Right atrium auricular region (tissue), 2 donors: ENCODE measurements at places on chromosomes 2 and 18. TPM values are rescaled to one million over a fixed set of nuclear protein-coding genes. Genes with fewer than 3 reads are reported as not detected.

ANXA4 gene
- 12.7 TPM for total RNA-seq

DNA sequence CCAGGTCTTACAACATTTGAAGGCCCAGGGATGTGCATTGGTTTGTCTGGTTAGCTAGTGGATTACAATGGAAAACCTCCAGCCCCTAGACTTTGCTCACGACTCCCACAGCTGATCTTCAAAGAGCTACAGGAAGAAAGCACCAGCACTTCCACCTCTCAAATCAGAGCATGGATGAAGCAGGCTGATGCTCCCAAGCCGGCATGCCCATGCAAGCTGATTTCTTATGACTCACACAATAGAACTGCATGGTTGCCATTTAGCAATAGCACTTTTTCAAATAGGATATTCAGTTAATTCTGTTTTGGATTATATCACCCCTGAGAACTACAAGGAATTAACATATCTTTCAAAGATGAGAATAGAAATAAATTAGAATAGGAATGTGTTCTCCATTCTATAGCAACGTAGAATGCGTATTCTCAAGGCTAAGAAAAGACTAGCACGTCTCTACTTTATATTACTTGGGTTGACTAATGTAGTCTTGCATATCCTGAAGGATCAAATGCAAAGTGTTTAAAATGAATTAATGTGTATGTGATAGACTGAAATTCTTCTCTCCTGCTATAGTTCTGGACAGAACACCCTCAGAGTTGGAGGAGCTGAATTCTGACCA, 292.4 kb downstream of the TRIB2 start:
- H3K36me3 ChIP-seq = no peaks in the 10 kb centered on the region
- DNase-seq = no peak
- no peak overlapping the region for H3K27ac ChIP-seq
- H3K27me3 ChIP-seq = no peaks in the 10 kb centered on the region

SPATA3 gene
- total RNA-seq = not detected

- peak overlapping the region; percentile 74 for H3K27ac ChIP-seq
- no peak for DNase-seq
- no peaks in the 10 kb centered on the region for H3K27me3 ChIP-seq
- H3K36me3 ChIP-seq = no peaks in the 10 kb centered on the region
Measured at GRCh38 chr18:55508651-55509050, 79.3 kb downstream of the TCF4 start.

GRCh38 chr2:42859006-42859552, 66.7 kb upstream of the HAAO start:
- no peak overlapping the region for H3K4me3 ChIP-seq
- no peaks in the 10 kb centered on the region for H3K36me3 ChIP-seq
- H3K27ac ChIP-seq = no peak overlapping the region
- DNase-seq = no peak

RPE gene
- 21.0 TPM for total RNA-seq

CD8A gene
- 0.39 TPM for total RNA-seq

DNA sequence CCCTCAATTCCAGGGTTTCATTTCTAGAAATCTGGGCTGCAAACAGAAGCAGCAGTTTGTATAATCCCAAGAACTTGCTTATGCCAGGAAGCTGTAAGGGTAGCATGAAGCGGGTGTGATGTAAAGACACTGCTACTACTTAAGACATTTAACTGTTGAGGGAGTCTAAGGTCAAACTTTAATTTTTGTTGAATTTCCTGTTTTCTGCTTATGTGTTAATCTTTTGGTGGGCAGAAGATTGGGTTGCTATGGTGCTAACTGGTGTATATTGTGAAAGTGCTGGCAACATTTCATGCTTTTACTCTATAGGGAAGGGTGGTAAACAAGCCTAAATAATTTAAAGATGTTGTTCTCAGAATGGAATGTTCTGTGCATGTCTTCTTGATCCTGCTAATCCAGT, 2.7 kb downstream of the NCOA1 start:
- no peaks in the 10 kb centered on the region for H3K27me3 ChIP-seq
- no peaks in the 10 kb centered on the region for H3K4me1 ChIP-seq
- no peak overlapping the region for H3K4me3 ChIP-seq
- H3K36me3 ChIP-seq = no peaks in the 10 kb centered on the region
- DNase-seq = no peak

GRCh38 chr2:239106314-239106908, 258.5 kb downstream of the TWIST2 start:
- DNase-seq = no peak
- no peaks in the 10 kb centered on the region for H3K4me1 ChIP-seq
- no peaks in the 10 kb centered on the region for H3K27me3 ChIP-seq
- H3K36me3 ChIP-seq = peaks cover 58% of the 10 kb centered on the region
- no peak overlapping the region for H3K27ac ChIP-seq
- no peak overlapping the region for H3K4me3 ChIP-seq

- H3K4me3 ChIP-seq = no peak overlapping the region
- no peaks in the 10 kb centered on the region for H3K36me3 ChIP-seq
- no peak overlapping the region for H3K27ac ChIP-seq
- DNase-seq = no peak
Measured at GRCh38 chr2:200171731-200172482, 134.6 kb upstream of the SPATS2L start.

GRCh38 chr18:79681484-79682387, 2.1 kb downstream of the CTDP1 start:
- no peaks in the 10 kb centered on the region for H3K4me1 ChIP-seq
- no peak overlapping the region for H3K27ac ChIP-seq
- peaks cover 5% of the 10 kb centered on the region for H3K36me3 ChIP-seq
- no peak for DNase-seq
- no peak overlapping the region for H3K4me3 ChIP-seq

DNA sequence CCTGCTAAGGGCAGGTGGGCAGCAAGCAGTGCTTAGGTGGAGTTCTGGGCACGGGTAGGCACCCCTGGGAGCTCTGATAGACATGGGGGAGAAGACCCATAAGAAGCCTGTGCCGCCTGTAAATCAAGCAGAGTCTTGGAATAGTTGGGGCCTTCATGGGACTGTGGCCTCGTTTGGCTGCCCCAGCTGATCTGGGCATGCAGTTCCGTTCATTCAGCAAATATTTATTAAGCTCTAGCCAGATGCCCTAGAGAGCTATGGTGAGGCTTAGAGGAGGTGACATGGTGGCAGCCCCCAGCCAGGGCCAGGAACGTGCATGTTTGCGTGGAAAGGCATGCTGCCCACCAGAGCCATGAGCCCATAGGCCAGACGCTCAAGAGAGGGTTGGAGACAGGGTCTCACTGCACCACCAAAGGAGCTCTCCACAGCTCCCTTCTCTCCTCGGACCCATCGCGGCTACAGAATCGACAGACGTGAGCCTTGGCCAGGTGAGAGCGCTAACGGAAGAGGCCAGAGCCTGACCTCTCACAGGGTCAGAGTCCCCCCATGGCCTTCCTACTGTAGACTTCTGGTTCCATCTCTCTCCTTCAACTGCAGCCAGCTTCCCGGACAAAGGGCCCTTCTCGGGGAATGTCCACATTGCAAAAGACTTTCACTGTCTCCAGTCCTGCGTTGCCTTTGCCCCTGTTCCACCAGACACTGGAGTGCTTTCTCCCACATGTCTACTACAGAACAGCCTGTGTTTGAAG, 135.7 kb downstream of the INHBB start:
- DNase-seq = no peak
- no peak overlapping the region for H3K27ac ChIP-seq
- no peaks in the 10 kb centered on the region for H3K27me3 ChIP-seq
- no peak overlapping the region for H3K4me3 ChIP-seq
- H3K4me1 ChIP-seq = no peaks in the 10 kb centered on the region
- no peaks in the 10 kb centered on the region for H3K36me3 ChIP-seq

DNA sequence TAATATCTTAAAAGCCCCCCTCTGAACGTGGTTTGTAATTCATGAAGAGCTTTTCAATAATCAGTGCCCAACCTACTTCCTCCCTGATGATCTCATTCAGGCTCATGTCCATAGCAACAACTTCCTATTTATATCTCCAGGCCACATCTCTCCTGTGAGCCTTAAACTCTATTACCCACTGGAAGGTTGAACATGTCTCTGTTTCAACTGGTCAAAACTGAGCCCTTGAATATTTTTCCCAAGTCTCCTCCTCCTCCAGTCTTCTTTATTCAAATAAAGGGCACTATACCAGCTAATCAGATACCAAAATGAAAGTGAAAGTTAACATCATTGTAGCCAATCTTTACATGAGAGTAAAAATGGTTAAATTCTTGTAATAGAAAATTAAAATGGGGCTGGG, 63.7 kb upstream of the ITGA4 start:
- H3K27me3 ChIP-seq = no peaks in the 10 kb centered on the region
- no peaks in the 10 kb centered on the region for H3K36me3 ChIP-seq
- no peaks in the 10 kb centered on the region for H3K4me1 ChIP-seq
- DNase-seq = no peak

SERPINB2 gene
- total RNA-seq = 2.3 TPM

SANBR gene
- 11.1 TPM for total RNA-seq

- no peaks in the 10 kb centered on the region for H3K36me3 ChIP-seq
- no peak for DNase-seq
- no peak overlapping the region for H3K4me3 ChIP-seq
- peaks cover 3% of the 10 kb centered on the region for H3K27me3 ChIP-seq
Measured at GRCh38 chr2:180573951-180574350, 406.5 kb upstream of the UBE2E3 start.
